ENCODE measurements at places on chromosomes 16 and 17.
A peak's percentile ranks its signal among the peaks of the same experiment; 100 is the strongest.

- DNase-seq = no peak
Observed at GRCh38 chr17:49690256-49690655, 12.4 kb upstream of the SPOP start.

- DNase-seq = peak; percentile 1
Observed at GRCh38 chr16:29729116-29729521, 16.7 kb downstream of the C16orf54 start.

DNA sequence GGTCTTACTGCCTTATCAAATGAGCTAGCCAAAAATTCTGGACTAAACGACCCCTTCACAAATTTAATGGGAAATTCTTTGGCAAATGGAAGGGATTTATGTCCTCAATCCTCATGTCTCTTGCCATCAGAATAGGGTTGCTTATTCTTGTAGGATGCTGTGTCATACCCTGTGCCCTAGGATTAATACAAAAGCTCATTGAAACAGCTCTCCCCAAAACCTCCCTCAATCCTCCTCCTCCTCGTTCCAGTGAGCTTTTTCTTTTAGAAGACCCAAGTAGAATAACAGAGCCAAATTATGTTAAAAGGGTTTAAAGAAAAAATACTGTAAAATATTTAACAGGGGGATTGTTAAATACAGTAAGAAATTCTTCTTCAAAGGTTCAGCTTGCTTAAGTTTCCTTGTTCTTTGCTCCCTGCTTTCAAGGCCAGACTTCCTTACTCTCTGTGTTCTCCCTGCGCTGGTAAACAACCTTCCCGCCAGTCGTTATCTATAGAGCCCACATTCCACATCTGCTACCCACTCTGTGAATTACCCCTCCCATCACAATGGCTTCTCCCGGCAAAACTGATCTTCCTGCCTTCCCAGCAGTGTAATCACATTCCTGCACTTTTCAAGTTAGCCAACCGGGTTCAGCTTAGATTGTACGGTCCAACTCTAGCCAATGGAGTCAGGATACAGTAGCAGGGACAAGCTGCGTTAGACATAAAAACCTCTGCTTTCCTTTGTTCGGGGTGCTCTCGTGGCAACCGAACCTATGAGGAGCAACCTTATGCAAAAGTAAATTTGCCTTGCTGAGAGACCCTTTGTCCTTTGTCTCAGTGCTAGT, 9.7 kb downstream of the HPR start:
- DNase-seq = no peak

DNA sequence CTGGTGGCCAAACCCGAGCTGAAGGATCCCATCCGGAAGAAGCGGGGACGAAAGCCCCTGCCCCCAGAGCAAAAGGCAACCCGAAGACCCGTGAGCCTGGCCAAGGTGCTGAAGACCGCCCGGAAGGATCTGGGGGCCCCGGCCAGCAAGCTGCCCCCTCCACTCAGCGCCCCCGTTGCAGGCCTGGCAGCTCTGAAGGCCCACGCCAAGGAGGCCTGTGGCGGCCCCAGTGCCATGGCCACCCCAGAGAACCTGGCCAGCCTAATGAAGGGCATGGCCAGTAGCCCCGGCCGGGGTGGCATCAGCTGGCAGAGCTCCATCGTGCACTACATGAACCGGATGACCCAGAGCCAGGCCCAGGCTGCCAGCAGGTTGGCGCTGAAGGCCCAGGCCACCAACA, 5.9 kb downstream of the CBX2 start:
- no peak for DNase-seq

DNA sequence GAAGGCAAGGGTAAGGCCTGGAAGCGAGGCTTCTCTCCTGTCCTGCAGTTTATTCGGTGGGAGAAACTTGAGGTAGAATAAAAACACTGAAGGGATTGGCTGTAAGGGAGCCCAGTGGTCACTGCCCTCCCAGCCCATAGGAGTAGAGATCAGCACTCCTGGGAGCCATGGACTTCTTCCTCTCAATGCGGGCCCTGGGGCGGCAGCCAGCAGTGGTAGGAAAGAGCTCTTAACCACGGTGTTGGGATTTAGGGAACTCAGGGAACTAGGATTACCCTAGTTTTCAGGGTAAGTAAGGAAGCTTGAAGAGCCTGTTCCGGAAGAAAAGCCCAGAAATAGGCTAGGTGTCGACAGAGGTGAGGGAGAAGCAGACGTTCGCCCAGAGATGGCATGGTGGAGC, 23.8 kb upstream of the NAGLU start:
- no peak for DNase-seq

DNA sequence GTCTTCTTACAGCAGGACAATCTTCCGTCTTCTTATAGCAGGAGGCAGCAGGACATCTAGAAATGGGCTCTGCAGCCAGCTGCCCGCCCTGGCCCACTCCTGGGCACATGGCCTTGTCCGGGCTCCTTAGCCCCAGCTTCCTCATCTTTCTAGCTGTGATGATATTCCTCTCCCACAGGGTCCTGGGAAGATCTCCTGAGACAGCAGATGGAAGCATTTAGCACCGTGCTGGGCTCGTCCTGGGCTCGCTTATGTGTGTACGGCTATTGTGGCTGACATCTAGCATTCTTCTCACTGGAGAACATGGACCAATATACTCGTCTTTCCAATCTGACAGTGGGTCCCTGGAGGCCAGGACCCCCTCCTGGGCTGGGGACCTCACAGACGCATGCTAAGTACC, 48.5 kb downstream of the TIMM22 start:
- no peak for DNase-seq

GRCh38 chr16:86389566-86390328, 120.6 kb upstream of the FOXF1 start:
- no peak for DNase-seq

DNA sequence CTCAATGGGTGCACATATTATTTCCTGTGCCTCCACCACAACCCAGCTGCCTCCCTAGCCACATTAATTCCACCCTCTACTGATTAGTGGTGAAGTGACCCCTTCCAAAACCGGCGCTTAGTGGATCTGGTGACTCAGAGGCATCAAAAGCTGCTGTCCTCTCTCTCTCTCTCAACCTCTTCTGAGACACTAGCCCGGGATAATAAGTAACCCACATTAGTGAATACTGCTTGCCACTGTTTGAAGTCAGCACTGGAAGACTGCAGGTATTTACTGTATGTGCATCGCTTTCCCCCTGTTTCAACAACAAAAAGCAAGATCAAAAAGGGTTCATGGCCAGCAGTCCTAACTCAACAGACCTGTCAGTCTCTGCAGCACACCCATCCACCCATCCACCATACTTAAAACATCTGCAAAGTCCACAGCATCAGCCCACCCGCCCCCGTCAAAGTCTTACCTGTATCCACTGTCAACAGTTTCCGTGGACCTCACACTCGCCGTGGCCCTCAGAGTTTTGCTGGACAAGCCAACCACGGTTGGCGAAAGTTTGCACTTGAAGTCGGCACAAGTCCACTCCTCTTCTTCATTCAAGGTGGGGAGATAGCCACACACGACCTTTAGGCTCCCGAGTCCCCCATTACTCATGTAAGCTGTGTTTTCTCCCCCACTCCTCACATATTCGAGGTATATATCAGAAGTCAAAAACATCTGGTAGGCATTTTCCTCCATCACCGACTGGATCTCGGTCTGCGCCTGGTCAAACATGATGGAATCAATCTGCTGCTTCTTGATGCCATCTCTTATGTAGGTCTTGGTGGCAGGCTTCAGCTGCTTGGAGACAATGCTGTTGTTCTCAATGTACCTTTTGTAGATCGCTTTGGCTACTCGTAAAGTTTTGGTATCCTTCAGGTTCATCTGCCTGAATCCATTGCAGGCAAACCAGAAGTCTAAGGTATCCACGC, 3.8 kb downstream of the AXIN2 start:
- DNase-seq = no peak

DNA sequence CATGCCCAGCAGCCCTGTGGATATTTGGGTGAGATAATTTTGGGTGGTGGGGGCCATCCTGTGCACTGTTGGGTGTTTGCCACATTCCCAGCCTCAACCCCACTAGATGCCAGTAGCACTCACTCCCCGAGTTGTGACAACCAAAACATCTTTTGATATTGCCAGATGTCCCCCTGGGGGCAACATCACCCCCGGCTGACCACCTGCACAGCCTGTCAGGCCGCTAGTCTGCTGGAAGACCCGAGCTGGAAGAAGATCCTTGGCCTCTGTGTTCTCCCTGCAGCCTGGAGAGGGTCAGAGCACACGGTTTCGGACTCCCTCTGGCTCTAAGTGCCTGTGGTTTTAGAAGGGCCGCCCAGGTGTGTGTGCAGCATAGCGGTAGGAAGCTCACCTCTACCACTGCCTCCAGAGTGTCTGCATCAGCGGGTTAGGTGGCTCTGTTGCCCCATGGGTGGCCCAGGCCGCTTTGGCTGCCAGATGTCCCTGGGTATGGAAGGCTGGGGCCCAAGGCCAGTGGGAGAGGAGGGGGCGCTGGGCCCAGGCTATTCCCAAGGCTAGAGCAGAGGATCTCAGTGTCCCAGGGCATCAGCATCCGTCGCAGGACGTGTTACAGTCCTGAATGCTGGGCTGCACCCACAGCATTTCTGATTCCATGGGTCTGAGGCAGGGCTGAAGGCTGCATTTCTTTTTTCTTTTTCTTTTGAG, 195.8 kb upstream of the GSE1 start:
- no peak for DNase-seq

DNA sequence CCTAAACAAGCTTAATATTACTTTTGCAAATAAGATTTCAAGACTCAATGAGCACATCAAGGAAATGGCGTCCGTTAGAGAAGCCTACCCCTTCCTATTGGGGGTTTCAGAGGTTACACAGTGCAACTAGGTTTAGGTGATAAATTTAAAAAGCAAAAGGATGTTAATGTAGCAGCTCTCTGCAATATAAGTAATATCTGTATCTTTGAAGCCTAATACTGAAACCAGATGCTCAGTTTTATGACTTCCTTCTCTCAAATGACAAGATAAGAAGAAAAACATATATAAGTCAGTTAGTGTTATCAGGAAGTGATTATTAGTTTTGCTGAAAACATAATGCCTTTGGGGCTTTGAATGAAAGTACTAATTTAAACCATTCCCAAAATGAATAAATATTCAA, 54.3 kb upstream of the MED13 start:
- DNase-seq = no peak

DNA sequence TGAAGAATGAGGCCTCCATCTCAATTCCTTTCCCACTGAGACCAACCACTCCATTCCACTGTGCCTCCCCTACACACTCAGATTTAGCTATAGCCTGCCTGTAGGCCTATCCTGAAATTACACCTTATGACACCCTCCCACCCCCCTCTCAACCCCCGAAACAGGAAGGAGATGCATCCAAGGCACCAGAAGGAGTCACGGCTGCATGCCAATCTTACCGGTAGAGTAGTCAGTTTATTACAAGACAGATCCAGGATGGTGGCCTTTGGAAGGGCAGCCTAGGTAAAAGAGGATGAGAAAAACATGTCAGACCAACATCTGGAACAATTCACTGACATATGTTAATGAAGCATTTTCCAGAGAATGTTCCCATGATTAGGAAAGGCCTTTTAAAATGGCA, 2.6 kb downstream of the LRRC59 start:
- no peak for DNase-seq

- DNase-seq = no peak
Observed at GRCh38 chr16:84821179-84821578, 1.4 kb downstream of the CRISPLD2 start.

GRCh38 chr17:66549731-66550207, 247.4 kb downstream of the PRKCA start:
- no peak for DNase-seq

GRCh38 chr16:17835118-17835876, 364.5 kb upstream of the XYLT1 start:
- no peak for DNase-seq

GRCh38 chr17:2722611-2723010, 11.0 kb upstream of the CLUH start:
- DNase-seq = no peak

DNA sequence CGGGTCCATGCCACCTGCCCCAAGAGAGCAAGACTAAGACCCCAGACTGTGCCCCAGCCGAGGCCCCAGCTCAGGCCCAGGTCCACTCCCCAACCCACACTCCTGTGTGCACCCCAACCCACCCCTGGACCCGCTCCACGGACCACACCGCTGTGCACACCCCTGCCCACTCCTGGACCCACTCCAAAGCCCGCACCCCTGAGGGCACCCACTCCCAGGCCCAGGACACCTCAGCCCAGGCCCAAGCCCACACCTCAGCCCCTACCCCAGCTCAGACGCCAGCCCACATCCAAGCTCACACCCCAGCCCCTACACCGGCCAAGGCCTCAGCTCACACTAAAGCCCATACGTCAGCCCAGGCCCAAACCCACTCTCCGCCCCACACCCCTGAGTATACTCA, 1.1 kb downstream of the SPEM3 start:
- no peak for DNase-seq
